ENCODE measurements at places on chromosomes 2 and 18.

- no peak for DNase-seq
Observed at GRCh38 chr18:79612291-79613108, 67.1 kb upstream of the CTDP1 start.

DNA sequence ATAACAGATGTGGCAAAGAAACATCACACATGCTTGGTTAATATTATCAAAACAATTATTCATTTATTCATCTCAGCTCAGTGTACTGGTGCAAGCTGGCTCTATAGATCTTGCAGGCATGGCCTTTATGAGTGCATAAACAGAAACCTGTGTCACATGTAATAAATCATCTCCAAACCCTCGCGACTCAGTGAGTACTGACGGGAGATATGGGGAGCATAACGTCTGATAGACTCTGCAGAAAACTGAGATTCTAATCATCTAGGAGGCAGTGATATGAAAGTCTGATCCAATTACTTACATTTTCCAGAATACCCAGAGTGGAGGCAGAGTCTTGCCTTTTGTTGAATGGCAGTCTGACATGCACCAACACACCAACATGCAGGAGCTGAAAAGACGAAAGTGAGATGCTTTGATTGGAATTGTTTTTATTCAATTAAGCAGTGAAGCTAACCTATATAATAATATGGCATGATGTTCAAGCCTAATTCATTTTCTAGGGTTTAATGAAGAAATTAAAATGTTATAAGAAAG lies 416.8 kb downstream of the RNF144A start:
- DNase-seq: no peak

DNA sequence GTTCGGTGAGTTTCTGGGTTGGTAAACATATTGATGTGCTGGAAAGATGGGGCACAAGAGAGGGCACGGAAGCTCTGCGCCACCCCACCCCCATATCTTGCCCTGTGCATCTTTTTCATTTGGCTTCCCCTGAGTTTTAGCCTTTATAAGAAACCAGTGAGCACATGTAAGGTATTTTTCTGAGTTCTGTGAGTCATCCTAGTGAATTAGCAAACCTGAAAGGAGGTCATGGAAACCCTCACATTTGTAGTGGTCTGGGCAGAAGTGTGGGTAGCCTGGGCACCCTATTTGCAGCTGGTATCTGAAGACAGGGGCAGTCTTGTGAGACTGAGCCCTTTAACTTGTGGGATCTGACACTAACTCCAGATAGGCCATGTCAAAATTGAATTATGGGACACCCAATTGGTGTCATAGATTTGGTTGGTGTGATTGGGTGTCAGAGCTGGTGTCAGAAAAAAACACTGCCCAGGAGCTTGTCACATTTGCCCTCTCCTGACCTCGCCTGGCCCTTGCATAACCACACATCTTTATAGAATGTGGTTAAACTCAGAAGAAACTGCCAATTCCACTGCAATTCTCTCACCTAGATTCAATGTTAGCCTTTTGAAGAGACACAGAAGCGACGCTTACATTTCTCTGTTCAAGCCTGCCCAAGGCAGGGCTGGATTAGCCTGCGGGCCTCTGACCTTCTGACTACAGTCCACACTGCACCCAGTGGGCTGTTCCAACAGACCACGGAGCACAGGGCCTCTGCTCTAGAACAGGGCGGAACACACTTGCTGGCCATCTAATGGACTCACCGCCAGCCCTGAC lies 12.0 kb upstream of the GALM start:
- DNase-seq: no peak

DNA sequence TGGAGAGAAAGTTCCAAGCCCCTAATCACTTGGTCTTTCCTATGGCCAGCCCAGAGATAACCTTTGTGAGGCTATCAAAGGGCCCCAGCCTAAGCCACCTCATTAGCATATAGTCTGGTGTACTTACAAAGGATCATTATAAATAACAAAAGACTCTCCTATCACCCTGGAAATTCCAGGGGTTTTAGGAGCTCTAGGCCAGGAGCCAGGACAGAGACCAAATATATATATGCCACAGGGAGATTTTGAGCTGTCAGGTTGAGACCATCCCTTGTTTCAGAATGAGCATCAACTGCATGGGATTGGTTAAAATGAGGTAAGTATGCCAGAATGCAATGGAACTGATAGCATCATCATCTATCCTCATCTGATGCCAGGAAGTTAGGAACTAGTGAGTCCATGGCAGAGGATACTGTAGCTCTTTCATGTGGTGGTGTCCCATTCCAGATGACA lies 32.1 kb upstream of the CHRNA1 start:
- no peak for DNase-seq

DNA sequence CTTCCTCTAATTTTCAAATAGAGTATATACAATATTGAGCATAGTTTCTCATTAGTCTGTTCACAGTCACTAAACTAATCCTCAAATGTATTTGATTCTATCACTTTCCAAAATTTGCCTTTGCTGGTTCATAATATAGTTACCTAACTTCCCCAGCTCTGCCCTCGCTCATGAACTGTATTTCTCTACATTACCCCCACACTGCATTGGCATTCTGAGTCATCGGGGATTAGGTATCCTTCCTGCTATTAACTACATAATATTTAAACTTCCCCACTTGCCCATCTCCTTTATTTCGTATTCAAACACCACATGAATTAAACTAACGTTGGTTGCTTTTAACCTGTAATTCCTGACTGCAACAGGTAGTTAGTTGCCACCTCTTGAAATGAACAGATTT lies 14.8 kb upstream of the CLASP1 start:
- DNase-seq: no peak

DNA sequence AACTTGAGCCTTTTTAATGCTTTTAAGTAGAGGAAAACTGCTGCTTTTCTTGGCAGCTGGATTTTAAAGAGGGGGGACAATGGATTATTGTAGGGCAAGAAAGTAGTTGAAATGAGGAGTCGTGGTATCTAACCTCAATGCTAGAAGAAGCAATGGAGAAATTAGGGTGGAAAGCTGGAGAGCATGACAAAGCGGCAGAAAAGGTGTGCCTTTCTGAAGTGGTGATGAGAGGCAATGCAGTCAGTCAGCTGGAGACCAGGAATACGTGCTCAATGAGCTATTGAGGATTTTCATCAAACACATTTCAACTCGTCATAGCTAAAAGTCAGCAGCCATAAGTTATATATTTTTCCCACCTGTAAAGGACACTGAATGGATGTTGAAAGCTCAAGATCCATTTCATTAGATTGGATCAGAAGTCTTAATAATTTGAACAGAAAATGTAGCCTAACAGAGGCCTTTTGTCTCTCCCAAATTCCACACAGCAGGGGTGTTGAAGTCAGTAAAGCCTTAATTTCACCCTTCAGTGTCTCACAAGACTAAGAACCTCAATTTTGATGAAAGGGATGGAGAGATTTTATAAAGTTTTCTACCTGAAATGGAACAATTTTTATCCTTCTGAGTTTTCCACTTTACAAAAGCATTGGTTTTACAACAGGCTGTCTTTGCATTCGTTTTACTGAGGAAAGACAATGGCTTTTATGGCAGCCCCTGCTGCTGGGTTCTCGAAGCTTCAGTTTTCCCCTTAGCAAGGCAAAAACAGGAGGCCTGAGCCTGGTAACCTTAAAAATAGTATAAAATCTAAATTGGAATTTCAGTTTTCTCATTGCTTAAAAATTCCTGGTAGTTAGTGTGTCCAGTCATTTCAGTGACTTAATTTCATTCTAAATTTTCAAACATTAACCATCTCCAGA lies 131.1 kb downstream of the CCDC102B start:
- DNase-seq: no peak

GRCh38 chr2:113898081-113898480 lies 8.2 kb downstream of the ACTR3 start:
- DNase-seq: no peak

- DNase-seq: no peak
Observed at GRCh38 chr2:230209422-230210051, 10.2 kb downstream of the SP110 start.

DNA sequence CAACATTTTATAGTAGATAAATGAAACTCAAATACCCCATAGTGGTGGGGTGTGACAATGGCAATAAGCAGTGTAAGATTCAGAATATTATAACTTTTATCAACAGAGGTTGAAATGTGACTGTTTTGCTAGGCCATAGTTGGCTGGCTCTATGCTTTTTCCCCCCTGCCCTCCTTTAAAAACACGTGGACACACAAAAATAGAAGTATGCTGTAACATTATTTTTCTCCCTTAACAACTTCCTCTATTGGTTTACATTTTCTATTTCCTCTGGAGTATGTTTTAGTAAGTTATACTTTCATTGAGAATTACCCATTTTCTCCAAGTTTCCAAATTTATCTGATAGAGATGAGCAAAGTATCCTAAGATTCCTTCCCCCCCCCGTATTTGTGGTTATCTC lies 31.1 kb downstream of the NDUFAF7 start:
- DNase-seq: no peak

DNA sequence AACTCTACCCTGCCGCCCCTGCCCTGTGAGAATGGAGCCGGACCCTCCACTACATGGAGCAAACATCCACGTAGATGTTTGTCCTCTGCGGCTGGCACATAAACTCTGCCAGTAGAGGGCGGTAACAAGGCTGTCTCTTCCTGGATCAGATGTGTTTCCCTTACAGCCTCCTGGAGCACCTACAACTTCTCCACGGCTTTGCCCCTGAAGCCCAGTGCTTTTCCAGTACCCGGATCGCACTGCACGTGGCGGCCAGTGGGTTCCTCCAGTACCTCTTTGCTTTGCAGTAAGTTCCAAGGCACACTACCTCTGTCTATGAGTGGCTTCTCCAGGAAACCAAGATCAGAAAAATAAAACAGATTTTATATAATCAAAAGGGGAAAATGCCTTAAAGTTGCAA lies 651.3 kb downstream of the DCDC2C start:
- no peak for DNase-seq

DNA sequence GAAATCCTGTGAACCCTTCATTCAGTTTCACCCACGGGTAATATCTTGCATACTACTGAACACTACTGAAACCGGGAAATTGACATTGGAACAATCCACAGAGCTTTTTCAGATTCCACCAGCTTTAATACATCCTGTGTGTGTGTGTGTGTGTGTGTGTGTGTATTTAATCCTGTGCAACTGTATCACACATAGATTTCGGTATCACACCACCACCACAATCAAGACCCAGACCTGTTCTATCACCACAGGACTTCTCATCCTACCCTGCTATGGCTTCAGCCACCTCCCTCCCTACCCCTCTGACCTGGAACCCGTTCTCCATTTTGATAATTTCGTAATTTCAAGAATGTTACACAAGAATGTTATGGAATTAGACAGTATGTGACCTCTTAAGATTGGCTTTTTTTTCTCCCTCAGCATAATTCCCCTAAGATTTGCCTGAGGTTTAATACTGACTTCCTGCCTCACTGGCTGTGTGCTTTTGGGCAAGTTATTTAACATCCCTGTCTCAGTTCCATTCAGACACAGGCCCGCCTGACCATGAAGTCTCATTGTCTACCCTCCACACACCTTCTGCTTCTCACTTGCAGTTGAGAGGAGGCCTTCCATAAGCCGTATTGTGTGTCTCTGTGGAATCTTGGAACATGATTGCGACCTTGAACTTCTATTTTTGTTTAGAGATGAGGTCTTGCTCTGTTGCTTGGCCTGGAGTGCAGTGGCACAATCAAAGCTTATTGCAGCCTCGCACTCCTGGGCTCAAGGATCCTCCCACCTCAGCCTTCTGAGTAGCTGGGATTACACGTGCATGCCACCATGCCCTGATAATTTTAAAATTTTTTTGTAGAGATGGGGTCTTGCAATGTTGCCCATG lies 14.4 kb upstream of the TMEM131 start:
- DNase-seq: no peak

- no peak for DNase-seq
Observed at GRCh38 chr18:58117786-58118403, 73.9 kb downstream of the NEDD4L start.

DNA sequence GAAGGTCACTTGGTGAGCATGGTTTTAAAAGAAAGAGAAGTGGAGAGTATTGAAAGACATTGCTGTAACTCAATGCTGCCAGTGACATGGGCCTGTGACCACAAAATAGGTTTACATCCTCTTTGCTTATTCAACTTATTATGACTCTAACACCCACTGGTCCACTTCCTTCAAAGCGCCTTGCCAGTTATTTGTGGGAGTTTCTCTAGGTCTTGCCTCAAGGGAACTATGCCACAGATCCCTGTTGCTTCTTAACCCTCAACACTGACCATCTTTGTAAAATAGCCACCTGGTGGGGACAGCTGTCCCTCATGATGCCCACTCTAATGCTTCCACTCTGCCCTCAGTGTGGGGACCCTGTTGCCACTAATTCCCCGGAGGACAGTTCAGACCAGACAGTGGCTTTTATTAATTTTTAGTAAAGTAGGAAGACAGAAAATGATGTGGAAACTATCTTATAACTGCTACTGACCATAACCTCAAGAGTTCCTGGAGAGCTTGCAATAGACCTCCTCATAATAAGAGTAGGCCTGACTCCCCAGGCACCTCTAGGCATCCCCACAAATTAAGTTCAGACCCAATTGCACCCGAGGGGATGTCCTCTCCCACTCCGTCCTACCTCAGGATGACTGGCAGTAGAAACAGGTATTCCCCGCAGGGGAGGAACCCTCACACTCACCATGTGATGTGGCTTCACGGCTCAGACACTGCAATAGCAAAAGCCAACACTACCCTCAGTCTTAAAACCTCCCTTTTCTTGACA lies 31.3 kb upstream of the SLC25A52 start:
- no peak for DNase-seq

DNA sequence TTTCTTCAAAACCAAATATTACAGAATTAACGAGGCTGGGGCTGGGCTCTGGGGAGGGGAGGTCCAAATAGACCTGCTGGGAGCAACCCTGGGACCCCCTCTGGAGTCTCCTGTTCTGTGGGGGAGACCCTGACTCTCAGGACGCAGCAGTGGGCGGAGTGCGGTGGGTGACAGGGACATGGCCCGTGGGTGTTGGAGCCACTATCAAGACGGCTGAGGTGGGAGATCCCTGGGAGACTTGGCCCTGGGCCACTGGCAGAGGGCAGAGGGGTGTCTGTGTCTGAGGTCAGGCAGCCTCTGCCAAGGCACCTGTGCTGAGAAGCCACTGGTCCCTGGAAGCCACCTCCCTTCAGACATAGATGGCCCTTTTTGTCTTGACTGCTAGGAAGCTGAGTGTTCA lies 79.5 kb upstream of the CTDP1 start:
- DNase-seq: no peak

- peak; percentile 61 for DNase-seq
Observed at GRCh38 chr2:177147093-177147694, 65.4 kb upstream of the HNRNPA3 start.

DNA sequence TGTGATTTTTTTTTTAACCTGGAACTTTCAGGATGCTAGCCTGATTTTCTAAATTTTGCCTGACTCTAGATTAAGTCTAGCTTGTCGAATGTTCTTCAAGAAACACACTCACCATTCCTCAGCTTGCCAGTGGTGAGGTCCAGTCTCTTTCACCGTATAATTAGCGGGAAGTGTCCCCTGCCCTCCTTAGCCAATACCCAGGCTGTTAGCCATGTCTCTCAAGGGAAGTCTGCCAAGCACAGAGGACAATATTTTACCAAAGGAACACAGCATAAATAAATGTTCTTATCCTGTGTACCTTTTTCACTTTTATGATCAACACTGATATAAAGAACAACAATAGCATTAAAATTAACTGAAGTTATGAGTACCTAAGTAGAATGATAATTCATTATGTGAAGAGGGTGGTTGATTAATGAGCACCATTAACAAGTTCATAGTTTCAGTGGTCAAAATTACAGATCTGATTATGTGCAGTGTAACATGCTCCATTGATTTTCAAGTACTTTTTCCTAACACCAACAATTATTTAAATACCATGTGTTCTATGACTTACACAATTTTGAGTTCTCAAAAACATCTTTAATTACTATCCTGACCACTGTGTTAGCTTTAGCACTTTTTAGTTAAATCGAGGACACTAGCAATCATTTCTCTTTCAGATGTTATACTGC lies 445.8 kb upstream of the RAB12 start:
- no peak for DNase-seq
